ENCODE measurements at places on chromosomes 12 and 14.
A peak's percentile ranks its signal among the peaks of the same experiment; 100 is the strongest.

DNA sequence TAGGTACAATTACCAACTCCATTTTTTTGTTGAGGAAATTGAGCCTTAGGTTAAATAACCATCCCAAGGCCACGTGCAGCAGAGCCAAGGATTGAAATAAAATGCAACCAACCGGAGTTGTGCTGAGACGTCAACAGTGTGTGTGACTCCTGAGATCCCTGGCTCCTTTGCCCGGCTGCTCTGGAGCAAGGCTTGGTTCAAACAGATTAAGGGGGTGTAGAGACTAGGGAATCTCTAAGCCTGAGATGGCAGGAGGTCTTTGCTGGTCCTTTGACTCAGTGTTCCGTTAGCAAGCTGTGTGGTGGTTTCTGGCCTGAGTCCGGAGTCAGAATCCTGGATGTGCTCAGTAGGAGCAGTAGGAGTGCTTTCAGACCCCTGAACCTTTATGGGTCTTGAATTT lies 1.4 kb upstream of the SLC8A3 start:
- no peak for DNase-seq

DNA sequence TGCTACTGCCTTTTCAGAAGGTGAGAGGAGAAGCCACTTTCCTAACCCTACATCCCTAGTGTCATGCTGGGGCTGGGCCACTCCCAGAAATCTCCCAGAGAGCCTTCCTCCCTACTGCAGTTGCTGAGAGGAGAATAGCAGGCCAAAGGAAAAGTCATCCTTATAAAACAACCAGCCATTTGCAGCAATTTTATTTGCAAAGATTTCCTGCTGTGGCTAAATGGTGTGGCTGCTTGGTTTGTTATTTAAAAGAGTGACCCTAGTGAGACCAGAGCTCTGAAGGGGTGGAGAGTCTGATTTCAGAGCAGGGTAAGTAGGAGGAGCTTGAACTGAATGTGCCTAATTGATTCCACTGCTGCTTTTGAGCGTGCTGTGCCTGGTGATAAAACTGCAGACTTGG lies 232.0 kb downstream of the GRIN2B start:
- no peak for DNase-seq

DNA sequence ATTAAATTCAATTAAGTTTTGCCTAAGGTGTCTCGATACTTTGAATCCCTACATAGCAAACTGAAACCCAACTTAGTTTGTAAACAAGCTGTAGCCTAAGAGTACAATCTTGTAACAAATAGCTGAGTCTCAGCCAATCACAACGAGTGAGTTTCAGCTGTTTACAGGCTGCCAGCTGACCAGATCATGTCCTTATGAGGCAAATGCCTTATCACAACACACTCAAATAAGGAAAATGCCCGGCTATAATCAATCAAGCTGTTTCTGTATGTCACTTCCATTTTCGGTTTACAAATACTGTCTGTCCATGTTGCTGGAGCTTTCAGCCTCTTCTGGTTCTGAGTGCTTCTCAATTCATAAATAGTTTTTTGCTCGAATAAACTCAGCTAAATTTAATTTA lies 943.8 kb downstream of the SLC16A7 start:
- no peak for DNase-seq

DNA sequence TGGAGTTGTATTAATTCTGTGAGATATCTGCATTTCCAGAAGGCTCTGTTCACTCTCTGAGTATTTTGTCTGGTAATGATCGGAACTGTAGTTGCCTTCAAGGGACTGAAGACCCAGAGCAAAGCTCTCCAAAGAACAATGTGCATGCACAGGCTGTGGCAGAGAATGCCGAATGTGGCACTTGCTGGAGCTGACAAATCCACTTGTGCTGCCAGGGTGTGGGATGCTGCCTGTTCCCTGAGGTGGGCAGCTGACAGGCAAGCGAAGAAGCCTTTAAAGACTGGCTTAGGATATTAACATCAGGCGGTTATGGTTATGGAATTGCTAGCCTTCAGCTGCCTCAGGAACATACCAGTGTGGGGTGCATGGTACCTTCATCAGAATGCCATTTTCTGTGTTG lies 419.9 kb upstream of the ATP2B1 start:
- no peak for DNase-seq

GRCh38 chr12:87427770-87428169 lies 601.4 kb downstream of the C12orf50 start:
- DNase-seq = no peak

DNA sequence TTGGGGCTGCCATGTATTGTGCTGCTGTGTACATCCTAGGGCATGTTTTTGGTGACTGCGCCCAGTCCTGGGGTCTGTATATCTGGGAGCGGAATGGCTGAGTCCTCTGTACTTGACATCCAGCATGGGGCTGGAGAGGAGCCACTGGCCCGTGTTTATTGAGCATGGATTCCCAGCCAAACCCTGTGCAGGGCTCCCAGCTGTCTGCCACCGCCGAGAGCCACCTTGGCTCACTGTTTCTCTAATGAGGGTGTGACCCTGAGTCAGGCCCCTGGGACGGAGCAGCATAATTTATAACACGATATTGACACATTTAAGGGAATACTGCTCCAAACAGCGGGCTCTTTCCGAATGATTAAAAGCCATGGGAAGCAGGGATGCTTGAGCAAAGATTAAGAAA lies 211.5 kb upstream of the PWP1 start:
- no peak for DNase-seq

GRCh38 chr14:22002860-22003284 lies 329.3 kb upstream of the OR4E1 start:
- peak; percentile 31 for DNase-seq

DNA sequence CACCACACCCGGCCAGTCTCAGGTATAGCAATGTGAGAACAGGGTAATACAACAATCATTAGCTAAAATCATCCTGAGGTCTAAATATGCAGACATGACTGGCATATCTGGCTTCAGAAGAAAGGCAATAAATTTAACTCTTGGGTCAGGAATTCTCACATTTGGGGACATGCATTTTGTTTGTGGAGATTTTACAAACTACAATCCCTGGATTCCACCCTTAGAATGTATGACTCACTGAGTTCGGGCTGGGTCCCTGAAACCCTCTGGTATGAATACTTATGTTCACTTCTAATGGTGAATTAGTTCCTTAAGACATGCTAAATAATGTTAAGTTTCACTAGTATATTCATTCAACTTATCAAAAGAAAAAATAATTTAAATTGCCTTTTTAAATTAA lies 98.9 kb upstream of the HMGA2 start:
- no peak for DNase-seq

DNA sequence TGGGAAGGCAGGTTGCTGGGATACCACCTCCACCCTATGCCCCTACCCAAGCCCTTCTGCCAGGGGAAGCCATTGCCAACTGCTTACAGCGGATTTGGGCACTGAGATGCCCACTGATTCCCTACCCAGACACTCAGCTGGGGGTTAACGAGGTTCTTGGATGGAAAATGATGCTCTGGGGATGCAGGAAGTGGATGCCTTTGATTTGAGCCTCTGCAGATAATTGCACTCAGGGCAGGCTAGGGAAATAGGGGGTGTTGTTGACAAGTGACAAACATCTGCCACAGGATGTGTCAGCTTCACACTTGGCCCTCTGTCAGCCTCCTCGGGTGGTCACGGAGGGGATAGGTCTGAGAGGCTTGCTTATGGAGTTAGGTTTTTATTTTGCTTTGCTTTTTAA lies 57.4 kb downstream of the RPH3A start:
- no peak for DNase-seq

GRCh38 chr14:46368275-46368674 lies 283.3 kb downstream of the RPL10L start:
- no peak for DNase-seq

GRCh38 chr12:1907652-1908611 lies 10.5 kb downstream of the CACNA2D4 start:
- no peak for DNase-seq

DNA sequence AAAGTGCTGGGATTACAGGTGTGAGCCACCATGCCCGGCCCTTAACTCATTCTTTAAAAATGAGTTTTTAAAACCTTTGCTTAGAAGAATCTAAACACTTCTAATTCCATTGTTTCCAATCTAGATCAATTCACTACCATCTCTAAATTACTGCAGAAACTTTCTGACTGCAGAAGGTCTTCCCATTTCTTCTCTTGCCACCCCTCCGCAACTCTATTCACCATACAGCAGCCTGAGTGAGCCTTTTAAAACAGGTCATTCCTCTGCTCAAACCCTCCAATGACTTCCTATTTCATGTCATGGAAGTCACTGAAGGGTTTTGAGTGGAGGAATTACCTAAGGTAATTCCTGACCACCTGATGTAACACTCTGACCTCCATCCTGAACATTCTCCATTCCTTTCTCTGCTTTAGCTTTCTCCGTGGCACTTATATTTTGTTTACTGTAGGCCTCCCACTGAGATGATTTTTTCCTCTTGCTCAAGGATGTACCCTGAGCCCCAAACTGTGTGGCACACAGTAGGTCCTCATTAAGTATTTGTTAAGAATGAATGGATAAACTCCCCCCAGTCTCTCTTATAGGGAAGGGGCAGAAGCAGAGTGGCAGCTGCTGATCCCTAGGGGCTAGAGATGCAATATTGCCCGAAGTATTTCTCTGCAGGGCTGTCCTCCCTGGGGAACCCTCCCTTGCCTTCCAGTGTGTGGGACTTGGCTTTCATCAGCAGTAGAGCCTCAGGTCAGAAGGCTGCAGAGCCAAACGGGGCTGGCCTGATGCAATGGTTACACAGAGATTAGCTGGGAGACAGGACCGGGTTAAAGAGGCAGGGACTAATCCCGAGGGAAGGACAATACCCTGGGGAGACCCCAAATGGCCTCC lies 1.2 kb downstream of the DDIT3 start:
- DNase-seq = no peak

DNA sequence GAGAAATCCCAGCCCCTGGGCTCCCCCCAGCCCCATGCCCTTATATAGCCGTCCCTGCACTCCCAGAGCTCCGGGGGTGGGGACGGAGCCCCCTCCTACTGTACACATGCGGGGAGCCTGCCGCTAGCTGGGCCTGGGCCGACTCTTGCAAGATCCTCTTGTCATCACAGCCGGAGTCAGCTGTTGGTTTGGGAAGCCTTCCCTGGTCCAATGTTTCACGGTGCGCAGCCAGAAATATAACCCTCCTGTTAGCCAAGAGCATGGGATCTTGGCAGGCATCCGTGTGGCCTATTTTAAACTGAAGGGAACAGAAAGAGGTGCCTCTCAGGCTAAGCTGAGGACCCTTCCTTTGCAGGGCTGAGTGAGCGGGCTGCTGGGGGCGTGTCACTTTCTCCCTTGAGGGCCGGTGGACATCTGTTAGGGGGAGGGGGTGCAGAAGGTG lies 175.3 kb downstream of the TSPAN9 start:
- DNase-seq = no peak

GRCh38 chr12:120909633-120910298 lies 5.6 kb upstream of the SPPL3 start:
- no peak for DNase-seq

DNA sequence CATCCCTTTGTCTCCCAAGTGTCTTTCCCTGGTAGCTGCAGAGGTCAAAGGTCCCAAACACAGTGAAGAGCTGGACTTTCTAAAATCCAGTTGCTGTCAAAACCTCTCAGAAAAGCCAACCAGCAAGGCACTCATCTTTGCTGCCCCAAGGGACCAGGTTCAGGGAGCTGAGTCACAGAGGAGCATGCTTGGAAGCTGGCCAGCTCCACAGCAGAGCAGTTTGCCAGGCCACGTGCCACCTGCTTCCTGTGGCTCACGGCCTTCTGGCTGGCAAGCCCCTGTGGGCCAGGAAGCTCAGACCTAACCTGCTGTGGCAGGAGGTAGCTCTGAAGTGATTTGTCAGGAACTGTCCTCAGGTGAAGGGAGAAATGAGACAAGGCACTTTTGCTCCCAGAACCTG lies 3.6 kb downstream of the ISCU start:
- peak; percentile 49 for DNase-seq

DNA sequence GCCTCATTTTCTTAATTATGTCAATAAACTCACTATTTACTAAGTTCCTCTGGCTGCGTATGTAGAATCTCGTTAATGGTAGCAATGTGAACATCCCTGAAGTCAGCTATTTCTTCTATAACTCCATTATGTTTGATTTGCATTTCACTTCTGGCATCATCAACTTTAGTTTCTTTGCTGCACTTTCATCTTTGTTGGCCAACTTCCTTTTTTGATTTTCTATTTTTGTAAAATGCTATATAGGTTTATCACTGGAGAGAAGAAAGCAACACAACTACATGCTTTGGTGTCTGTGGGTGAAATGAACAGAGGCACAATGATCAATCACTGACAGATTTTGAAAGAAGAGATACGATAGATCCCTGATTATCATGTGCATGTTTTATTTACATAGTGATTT lies 58.5 kb upstream of the ATF7IP start:
- no peak for DNase-seq

DNA sequence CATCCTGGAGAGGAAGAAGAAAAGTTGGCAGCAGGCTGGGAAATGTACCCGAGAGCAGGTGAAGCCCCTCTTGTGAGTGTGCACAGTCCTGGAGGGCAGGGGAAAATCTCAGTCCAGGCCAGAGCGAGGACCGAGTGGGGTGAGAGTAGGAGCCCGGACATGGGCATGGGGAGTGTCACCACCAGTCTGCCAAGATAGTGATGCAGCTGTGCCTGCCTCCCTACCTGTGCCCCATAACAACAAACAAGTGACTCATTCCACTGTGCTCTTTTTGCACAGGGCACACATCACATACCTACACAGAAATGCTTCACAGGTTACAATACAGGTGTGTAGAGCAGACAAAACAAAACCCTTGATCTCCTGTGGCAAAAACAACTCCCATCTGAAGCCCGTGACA lies 205.9 kb upstream of the PELI2 start:
- DNase-seq = no peak

GRCh38 chr12:121299662-121300061 lies 3.2 kb upstream of the CAMKK2 start:
- DNase-seq = no peak

DNA sequence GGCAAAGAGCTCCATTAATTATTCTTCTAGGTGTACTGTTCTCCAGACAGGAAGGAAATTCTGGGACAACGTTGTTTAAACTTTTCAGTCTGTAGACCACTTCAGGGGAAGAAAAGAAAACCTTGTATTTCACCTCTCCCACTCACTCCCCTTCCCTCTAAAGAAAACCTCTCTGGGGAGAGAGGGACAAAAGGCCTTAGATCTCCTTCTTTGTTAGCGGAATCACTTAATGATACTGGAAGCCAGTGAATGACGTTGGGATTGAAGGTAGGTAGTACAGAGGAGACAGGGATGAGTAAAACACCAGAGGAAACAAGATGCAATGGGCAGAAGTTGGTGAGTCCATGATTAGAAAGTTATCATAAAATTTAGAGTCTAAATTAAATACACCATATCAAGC lies 38.7 kb upstream of the SGPP1 start:
- DNase-seq = no peak

GRCh38 chr14:71594821-71595220 lies 337.4 kb upstream of the RGS6 start:
- no peak for DNase-seq
